NCI-H2107 (cell line): ENCODE measurements at places on chromosomes 13 and 19.

DNA sequence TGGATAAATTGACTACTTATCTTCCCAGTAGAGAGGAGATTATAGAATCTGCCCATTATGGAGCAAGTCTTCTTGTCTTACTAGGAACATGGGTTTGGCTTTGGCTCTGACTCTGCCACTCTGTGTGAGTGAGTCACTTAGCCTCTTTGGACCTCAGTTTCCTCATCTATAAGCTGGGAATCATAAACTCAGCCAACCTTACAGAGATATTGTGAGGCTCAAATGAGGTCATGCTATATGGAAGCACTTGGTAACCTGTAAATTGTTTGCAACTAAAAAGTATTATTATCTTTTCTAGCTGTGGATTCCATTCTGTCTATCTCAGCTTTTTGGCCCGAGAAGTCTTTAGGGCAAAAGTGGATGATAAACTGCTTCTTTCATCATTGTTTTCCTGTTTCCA lies 186.8 kb upstream of the TSC22D1 start:
- no peak for DNase-seq

DNA sequence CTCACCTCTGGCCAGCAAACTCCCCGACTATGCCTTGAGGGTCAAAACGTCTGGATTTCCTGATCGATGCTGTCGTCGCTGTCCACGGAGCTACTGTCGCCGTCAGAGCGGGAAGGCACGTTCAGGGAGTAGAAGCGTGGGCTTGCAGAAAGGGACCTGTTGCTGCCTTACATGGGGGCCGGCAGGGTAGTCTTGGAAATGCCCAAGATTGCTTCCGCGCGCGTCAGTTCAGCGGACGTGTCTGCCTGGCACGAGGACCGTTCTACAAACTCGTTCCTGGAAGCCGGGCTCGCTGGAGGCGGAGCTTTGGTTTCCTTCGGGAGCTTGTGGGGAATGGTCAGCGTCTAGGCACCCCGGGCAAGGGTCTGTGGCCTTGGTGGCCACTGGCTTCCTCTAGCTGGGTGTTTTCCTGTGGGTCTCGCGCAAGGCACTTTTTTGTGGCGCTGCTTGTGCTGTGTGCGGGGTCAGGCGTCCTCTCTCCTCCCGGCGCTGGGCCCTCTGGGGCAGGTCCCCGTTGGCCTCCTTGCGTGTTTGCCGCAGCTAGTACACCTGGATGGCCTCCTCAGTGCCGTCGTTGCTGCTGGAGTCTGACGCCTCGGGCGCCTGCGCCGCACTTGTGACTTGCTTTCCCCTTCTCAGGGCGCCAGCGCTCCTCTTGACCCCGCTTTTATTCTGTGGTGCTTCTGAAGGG lies 15.4 kb downstream of the RB1 start:
- DNase-seq = no peak

GRCh38 chr13:77360032-77360685 lies 33.3 kb upstream of the MYCBP2 start:
- DNase-seq = no peak

- no peak for DNase-seq
These were observed 3.7 kb downstream of the FAM174C start for GRCh38 chr19:1278713-1279660.

- DNase-seq = no peak
These were observed 51.7 kb downstream of the TNFSF11 start for GRCh38 chr13:42625611-42626010.

- DNase-seq = no peak
These were observed 775.5 kb upstream of the GPC6 start for GRCh38 chr13:92451060-92451459.

DNA sequence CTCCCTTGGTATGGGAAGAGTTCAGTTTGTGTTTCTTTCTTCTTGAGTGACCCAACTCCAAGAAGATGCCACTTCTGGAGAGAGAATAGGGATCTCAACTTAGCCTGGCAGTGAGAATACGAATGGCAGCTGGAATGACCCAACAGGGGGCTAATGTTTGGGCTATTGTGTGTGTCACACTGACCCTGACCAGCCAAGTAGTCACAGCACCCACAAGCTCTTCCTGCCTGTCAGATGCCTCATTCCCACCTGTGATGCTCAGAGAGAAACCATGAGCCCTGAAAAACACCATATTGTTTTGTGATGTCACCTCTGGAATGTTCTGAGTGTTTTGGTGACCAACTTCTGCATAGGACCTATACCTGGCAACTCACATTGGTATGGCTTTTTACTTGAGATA lies at the start of gene CBY2:
Gene CBY2, plus strand, starts transcription at position 233 of the 400 bp plus-strand sequence. Its CDS starts 71 bp downstream, at position 304.
- DNase-seq = no peak

DNA sequence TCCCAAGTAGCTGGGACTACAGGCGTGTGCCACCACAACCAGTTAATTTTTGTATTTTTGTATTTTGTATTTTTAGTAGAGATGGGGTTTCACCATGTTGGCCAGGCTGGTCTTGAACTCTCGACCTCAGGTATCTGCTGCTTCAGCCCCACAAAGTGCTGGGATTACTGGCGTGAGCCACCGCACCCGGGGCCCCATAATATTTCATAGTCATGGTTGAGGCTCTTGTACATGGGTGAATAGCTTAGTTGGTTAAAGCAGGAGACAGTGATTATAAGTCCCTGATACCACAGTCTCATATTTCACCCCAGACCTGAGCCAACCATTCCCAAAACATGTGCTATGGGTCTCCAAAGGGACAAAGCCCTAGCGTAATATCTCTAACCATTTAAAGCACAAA lies 26.1 kb downstream of the MBNL2 start:
- no peak for DNase-seq

DNA sequence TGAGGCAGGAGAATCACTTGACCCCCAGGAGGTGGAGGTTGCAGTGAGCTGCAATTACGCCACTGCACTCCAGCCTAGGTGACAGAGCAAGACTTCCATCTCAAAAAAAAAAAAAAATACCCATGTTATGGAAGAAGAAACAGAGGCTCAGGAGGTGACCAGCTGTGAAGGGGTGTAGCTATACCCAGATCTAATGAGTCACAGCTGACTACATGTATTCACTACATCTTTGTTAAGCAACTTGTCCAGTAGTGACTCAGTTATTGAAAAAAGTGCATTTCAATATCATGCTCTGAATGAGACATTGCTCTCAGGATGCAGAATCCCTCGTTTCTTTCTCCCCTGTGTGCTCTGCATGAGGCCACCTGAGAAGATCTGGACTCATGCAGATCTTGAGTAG lies 16.1 kb upstream of the SPART start:
- DNase-seq = no peak

DNA sequence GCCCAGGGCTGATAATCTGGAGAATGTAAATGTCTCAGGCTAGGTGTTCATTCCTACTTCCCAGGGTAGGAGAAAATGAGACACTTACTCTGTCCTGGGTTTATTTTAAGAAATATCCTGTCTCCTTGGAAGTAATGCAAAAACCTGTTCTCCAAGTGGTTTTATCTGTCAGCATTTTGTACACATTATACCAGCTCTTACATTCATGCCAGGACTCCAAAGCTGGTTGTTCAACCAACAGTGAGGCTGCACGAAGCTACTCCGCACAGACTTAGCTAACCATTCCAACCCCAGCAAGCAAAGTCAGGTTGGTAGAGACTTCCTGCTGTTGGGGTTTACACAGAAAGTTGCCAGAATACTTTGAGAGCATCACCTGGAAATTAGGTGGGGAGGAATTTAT lies 55.6 kb downstream of the SLC7A1 start:
- DNase-seq = no peak

- no peak for DNase-seq
These were observed 480.5 kb upstream of the SPRY2 start for GRCh38 chr13:80821466-80821865.

DNA sequence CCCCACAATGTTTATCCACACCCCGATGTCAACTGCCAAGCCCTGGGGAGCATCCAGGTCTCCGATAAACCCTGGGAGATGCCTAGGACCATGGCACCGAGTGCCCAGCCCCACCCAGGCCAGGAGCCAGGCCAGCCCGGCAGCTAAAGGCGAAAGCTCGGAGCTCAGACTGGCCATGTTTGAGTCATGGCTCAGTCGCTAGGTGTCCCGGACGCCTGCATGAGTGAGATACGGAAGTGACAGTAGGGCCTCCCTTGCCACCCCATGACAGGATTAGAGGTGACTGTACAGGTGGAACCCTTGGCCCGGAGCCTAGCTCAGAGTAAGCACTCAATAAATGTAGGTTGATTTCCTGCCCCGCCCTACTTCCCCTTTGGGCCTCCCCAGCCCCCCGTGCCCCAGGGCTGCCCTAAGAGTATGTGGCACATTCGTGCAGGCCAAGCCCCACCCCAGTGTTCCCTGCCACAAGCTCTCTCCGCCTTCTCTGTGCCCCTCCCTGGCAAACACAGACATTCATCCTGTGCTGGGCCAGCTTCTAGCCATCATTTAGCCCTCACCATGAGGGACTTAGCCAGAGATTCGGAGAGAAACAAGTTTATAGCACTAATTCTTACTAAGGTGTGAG lies 5.8 kb upstream of the TPM4 start:
- DNase-seq = no peak

- no peak for DNase-seq
These were observed 5.6 kb downstream of the U2AF2 start for GRCh38 chr19:55660404-55660803.

DNA sequence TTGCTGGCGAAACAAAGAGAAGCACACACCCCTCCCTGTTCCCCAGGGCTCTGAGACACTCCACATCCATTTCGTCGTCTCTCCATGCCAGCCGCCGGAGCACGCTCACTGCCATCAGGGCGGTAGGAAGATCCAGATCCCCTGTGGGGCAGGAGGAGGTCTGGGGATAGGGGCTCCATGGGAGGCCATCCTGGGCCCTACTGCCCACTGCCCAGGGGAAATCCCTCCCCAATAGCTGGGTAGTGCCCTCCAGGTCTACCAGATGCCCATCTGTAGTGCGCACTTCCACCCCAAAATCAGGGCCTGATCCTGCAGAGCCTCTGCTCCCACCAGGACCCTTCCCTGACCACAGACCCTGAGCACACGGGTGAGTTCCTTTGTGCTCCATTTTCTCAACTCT lies 80.3 kb downstream of the EFNB2 start:
- no peak for DNase-seq

GRCh38 chr13:94827566-94827965 lies 115.2 kb upstream of the SOX21 start:
- no peak for DNase-seq

DNA sequence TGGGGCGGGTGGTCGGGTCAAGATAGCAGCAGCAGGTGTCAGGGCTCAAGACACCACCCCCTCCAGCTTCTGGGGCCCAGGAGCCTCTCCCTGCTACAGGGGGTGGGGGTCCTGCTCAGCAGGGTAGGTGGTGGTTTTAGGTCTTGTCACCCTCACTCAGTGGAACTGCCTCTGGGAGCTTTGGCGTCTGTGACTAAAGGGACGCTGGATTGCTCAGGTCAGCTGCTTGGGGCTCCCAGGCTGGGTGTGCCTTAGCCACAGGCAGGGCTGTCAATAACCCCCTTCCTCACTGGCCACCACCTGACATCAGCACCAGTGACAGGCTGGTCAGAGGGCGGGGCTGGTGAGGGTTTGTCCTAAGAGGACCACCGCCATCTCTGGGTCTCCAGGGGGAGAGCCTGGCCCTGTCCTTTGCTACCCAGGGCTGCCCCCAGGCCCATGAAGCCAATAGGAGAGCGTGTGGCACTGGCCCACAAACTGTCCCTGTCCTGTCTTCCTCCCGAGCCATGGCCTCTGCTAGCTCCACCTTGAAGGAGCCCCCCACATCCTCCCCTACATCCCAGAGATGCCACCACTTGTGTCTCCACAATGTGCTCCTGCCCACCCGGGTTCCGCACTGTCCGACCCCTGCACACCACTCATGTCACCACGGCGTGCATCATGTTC lies 36.4 kb downstream of the MAU2 start:
- no peak for DNase-seq

- no peak for DNase-seq
These were observed 9.0 kb upstream of the THSD1 start for GRCh38 chr13:52414963-52415362.

DNA sequence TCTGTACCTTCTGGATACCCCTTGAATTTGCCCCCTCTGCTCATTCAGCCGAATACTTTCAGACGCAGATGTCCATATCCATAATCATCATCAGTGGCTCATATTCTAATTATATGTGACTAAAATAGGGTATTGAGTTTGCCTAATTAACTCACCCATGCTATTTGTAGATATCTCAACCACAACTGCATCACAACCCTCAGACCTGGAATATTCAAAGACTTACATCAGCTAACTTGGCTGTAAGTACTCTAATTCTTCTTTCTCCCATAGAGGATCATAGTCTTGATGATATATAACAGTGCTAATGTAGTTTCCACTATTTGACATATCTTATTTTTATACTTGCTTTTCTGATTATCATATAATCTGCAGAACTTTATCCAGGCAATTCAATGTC lies 35.8 kb downstream of the RXFP2 start:
- DNase-seq = no peak

GRCh38 chr13:96849091-96849490 lies 145.2 kb downstream of the OXGR1 start:
- DNase-seq = no peak

DNA sequence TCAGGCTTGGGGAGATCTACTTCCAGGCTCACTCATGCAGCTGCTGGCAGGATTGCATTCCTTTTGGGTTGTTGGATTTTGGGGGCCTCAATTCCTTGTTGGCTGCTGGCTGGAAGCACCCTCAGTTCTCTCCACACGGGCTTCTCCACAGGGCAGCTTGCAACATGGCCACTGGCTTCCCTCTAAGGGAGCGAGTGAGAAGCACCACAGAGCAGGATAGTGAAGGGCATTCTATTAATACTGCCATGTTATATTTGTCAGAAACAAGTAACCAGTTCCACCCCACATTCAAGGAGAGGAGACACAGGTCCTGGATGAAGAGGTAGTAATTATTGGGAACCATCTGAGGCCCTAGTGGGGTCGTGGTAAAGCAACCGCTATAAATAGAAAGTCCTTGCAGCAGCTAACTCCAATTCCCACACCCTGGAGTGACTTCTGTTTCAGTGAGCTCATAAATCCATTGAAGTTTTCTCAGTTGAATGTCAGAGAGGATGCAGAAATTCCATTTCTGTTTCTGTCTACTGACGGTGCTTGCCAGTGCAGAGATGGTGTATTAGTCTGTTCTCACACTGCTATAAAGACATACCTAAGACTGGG lies 558.9 kb downstream of the IRS2 start:
- DNase-seq = no peak

GRCh38 chr19:34017024-34017423 lies 155.3 kb upstream of the LSM14A start:
- no peak for DNase-seq

GRCh38 chr13:101390461-101390860 lies 25.8 kb downstream of the NALCN start:
- DNase-seq = no peak
